ENCODE measurements at places on chromosomes 7 and 10.

DNA sequence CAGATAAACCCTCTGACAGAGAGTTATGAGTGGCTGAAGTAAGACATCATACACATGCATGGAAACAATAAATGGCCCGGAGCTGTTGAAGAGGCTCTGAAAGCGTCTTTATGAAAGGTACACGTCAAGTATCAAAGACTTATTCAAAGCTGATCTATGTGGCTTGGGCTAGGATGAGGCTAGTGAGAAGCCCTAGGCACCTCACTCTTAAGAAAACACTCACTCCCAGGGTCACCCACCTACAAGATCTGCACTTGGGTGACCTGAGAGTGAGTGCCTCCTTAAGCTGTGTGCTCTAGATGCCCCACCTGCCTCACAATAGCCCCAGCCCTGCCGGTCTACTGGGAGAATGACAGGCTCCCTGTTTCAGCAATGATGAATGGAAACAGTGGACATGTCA lies 1.1 kb upstream of the GIMAP1 start:
- DNase-seq, result no peak

- DNase-seq, result no peak
These were observed 374.8 kb upstream of the AKR1E2 start for GRCh38 chr10:4450981-4451908.

DNA sequence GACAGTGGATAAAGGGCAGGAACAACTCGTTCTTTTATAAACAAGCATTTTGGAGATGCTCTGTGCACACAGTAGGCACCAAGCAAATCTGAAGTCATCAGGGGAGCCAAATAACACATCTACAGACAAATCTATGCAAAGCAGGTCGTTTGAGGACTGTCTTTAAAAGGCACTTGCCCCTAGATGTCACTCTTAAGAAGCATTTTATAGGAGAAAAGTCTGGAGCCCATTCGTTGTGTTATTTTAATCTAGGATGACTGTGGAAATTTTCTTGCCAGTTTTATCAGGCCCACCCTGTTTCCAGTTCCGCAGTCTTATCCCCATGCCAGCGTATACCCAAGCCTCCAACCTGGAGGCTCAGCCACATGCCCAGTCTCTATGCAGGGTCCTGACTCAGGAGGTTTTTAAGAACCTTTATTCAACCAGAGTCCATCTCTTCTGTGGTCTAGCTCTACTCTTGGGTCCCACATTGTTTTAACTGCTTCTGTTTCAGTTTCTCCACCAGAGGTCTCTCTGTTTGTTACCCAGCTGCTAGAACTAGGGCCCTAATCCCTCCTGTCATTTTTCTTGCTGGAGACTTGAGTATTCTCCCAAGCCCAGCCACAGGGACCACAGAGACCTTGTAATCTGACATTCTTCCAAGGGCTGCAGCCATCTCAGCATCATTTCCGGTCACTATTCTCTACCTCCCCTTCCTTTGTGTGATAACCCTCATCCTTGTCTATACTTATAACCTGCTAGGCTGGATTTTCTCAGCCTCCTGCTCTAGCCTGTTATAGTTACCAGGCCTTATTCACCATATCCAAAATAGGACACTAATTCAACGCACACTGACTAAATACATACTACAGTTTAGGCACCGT lies 26.7 kb downstream of the PIK3CG start:
- no peak for DNase-seq

GRCh38 chr10:113095419-113096127 lies 145.5 kb downstream of the TCF7L2 start:
- DNase-seq, result no peak

GRCh38 chr10:77641344-77641743 lies 3.7 kb upstream of the KCNMA1 start:
- no peak for DNase-seq

GRCh38 chr7:23332910-23333612 lies 33.9 kb downstream of the MALSU1 start:
- DNase-seq, result no peak

- DNase-seq, result no peak
These were observed 60.4 kb downstream of the EVX1 start for GRCh38 chr7:27303026-27303425.

GRCh38 chr10:126387041-126387921 lies 996 bp downstream of the ADAM12 start:
- DNase-seq, result peak; percentile 66

GRCh38 chr10:95516774-95517373 lies 44.3 kb downstream of the SORBS1 start:
- DNase-seq, result no peak

DNA sequence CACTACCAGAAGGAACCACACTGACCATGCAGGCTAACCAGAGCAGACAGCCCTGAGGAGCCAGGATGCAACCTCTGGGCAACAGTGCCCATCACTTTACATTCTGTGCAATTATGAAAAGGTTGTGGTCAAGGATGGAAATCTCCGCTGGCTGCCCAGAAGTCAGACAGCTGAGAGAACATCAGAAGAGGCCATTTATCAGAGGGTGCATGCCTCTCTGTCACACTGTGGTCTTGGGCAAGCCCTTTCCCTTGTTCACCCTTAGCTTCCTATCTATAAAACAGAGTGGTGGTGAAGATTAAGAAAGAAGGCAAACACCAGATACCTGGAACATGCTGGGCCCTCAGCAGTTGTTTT lies 120.7 kb upstream of the GDF10 start:
- no peak for DNase-seq

Measured in A549 (cell line).